LHCN-M2 (cell line): ENCODE measurements at places on chromosomes 4 and X.
A peak's percentile ranks its signal among the peaks of the same experiment; 100 is the strongest.

DNA sequence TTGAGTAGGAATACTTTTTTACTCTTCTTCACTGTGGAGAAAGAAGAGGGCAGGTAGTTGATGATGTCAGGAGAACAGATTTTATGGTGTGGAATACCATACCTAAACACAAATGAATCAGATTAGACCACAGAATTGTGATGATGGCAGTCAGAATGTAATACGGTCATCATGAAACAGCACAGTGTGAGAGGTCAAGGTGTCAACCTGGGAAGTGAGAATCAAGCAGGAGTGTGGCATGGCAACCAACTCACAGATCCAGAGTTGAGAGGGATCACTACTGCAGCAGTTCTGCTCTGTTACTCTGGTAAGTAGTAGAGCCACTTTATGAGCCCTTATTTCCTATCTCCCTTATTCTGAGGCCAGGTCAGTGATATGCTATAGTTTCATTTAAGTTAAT is 27.7 kb downstream of the METTL14 start:
- peak; percentile 29 for DNase-seq

DNA sequence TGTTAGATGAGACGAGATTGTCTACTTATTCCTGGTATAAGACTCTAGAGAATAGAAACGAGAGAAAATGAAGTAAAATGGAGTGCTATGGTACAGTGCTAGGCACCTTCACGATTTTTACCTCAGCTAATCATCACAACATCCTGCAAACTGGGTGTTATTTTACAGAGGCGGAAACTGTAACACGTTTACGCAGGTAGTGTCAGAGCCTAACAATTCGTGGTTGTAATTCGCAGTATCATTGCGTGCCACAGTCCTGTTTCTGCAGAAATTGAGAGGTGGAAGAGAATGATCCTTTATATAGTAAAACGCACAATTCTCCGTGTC is 383 bp upstream of the TBC1D19 start:
- DNase-seq = no peak

GRCh38 chr4:10089346-10089745 is 27.3 kb downstream of the WDR1 start:
- no peak for DNase-seq

DNA sequence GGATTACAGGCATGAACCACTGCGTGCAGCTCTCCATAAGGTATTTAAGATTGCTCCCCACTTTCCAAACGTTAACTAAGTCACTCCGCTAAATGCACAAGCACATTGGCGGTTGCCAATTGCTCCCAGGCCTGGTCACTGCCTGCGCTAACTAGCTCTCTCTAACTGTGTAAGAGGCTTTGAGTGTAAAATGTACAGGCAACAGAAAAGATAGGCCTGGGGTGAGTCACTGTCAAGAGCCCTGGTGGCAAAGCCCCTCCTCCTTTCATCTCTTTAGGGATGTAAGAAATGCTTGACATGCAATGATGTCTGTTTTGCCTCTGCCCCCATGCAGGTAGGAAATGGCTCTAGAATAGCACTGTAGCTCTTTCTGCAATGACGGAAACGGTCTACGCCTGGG is 329.7 kb upstream of the GATB start:
- no peak for DNase-seq

DNA sequence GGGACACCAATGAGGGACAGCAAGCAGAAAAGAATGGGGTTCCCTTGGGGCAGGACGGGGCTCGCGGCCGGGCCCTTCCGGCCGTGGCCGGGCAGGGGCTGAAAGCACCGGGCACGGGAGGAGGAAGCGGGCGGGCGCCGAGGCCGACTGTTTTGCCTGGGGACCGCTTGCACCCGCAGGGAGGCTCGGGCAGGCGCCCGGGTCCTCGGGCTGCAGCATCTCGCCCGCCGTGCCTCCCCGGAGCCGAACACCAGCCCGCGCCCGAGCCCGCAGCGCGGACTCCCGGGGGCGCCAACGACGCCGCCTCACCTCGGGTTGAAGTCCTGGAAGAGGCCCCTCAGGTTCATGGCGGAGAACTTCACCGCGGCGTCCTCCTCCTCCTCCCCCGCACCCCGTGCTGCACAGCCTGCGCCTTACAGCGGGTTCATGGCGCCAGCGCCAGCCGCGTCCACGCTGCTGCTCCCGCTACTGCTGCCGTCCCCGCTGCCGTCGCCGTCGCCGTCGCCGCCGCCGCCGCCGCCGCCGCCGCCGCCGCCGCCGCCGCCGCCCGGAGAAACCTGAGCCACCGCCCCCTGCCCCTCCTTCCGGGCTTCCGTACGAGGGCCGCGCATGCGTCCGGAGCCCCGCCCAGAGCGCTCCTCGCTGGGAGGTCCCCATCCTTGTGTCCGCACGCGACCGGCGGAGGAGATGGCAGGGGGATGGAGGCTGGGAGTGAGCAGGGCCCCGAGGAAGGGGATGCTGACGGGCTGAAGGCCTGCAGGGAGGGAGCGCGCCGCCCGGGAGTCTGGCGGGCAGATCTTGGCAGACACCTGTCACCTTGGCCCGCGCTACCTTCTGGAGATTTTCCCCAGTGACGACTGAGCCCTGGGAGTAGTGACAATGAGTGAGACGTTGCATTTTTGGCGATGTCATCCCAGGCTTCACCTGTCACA is at the start of gene TMEM185A:
TSS of gene TMEM185A (minus strand) at position 559 of the 932 bp plus-strand sequence. CDS start at position 347, 212 bp downstream.
- DNase-seq = peak; percentile 28

DNA sequence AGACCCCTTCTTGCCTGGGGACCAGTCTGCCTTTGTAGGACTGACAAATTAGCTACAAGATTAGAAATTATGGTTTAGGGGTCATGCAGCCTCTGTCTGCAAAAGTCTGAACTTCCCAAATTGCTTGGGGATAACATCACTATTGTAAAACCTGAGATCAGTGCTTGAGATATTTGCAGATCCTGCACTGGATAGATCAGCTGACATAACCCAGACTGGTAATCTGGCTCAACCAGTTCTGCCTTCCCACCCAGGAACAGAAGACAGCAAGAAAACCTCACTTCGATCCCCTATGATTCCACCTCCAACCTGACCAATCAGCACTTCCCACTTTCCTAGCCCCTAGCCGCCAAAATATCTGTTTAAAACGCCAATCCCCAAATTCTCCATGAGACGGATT is 202.8 kb upstream of the DIAPH2 start:
- DNase-seq = no peak

DNA sequence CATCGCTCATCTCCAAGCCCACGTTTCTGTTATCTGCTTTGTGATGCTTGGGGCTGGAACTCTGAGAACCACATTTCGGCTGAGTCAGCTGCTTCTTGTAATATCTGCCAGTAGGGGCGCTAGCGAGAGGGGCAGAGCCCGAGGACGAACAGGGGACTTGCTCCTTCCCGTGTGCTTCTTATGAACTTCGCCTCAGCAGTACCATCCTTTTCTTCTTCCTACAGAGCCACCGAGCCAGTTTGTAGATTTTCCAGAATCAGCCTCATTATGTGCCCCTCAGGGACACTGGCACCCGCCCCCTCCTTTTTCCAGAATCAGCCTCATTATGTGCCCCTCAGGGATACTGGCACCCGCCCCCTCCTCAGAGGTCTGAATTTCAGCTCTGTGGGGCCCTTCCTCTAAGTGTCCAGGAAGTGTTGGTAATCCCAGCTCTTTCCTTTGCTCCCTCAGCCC is 441.7 kb upstream of the RASGEF1B start:
- no peak for DNase-seq

GRCh38 chr4:1446502-1447386 is 40.5 kb upstream of the NKX1-1 start:
- DNase-seq = no peak

- DNase-seq = no peak
Measured at GRCh38 chrX:32195611-32196010, 1015.7 kb downstream of the DMD start.

DNA sequence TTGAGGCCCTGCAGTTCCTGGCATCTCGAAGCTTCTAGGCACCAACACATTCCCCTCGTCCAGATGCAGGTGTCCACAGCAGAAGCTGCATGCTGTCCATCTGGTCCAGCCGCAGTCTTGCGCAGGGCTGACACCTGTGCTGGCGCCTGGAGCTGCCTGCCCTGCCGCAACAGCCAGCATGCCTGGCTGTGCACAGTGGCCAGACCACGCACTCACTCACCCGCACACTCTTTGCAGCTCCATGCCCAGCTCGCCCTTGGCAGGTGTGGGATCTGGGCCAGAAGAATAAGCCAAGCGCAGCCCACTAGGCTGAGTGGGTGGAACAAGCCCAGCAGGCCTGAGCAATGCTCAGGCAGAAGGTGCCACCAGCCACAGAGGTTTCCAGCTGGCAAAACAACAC is 125.6 kb downstream of the PARM1 start:
- DNase-seq = no peak
